H4 (cell line): ENCODE measurements at places on chromosomes 2 and 18.
A peak's percentile ranks its signal among the peaks of the same experiment; 100 is the strongest.

DNA sequence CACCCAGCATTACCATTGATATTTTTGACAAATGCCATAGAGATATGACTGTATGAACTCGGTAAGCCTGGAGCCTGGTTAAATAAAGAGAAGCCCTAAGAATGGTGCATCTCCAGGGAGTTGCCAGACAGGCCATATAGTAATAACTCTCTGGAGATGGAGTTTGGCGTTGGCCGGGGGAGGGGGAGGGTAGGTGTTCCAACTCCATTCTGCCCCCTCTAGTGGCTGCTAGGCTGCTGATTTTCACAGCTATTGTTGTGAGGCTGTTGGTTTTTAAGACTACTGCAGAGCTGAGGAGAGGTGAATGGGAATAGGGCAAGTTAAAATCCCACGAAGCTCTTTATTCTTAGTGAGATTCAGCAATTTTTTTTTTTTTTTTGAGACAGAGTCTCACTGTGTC, 99.9 kb downstream of the GALNT14 start:
- no peak for DNase-seq

GRCh38 chr2:55761024-55761423, 67.4 kb upstream of the PNPT1 start:
- no peak for DNase-seq

GRCh38 chr2:134586326-134586965, 132.4 kb downstream of the TMEM163 start:
- peak; percentile 10 for DNase-seq

DNA sequence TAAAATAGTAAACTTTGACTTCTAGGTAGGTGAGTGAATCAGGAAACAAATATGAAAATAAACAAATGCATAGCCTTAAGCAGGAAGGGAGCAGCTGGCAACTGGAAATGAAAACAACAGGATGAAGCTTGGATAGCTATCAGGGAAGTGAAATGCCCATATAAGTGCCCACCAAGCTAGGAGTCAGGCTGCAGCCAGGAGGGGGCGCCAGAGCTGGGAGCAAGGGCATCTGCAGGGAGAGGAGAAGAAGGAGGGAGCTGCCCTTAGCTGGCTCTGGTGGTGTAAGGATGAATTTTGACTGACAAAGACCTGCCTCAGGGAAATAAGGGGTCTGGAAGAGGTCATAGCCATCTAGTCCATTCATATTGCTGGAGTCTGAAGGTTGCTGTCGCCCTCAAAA, 298.3 kb downstream of the TDRD15 start:
- peak; percentile 35 for DNase-seq

DNA sequence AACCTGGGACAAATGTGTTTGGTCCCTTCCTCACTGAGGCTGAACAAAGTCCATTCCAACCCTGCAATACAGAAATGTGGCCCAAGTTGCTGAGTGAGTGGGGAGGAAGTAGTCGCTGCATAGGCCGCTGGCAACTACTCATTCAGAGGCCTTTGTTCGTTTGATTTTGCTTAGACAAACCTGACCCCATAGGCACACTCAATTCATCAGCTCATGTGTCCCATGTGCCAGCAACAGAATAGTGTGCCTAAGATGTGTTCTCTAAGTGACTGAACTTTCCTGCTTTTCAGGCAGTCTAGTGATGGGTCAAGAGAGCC, 23.0 kb downstream of the PTPN18 start:
- DNase-seq = no peak

DNA sequence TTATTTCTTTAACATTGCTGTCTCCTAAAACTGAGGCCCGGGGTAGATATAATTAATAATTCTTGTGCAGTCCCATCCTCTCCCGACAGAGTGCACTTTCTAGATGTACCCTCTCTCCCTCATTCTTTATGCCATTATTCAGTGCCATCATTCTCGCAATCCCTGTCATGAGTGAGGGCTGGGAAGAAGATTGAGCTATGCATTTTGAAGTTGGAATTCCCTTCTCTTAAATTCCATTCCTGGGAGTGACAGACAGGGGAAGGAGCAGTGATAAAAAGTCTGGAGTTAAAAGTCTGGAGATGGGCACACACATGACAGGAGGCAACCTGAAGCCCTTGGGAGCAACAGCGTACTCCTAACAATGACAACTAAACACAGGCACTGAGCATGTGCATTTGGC, 2.6 kb upstream of the KCNE4 start:
- DNase-seq = no peak

DNA sequence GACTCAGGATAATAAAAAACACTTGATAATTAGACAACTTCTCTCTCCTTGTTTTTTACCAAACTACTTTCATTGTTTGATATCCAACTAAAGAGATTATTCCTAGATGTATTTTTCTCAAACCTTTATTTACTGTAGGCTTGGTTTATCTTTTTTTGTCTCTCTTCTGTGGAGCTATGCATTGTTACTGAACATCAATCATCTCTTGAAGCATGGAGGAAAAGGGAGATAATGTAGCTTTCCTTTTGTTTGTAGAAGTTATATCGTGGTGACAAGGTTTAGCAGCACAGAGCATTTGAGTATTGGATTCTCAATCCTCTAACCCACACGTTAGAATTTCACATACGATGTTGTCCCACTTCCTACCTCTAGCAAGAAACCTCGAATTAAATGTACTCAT, 41.7 kb downstream of the SMCHD1 start:
- no peak for DNase-seq

- no peak for DNase-seq
These were observed 171.5 kb downstream of the EVA1A start for GRCh38 chr2:75389271-75389670.

DNA sequence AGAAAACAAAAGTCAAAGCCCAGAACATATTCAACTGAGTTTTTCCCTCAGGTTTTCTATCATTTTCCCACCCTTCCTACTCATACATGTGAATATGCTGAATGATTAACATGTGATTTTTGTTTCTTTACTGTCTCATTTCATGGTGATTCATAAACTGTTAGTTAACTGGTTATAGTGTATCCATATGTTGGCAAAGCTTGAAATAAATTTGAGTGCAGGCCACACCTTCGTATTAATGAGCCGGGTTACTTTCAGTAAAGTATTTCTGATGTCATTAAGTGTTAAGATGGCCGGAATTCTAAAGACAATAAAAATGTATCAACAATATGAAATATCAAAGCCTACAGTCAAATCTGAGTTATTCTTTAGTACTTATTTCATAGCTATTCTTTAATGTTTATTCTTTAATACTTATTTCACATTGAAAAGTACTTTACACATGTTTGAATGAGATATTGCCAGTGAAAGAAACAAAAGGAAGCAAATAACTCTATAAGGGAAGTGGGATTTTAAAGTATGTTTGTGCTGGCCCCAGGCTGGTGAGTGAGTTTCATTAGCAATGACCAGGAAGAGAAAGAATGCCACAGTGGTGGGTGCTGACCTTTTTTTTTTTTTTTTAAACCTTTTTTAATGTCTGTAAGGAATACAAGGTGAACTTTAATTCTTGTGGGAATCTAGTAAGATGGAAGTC, 178.6 kb downstream of the NEDD4L start:
- no peak for DNase-seq
